Chondrocyte (in vitro differentiated cells): ENCODE measurements at places on chromosomes 3 and 15. TPM values are rescaled to one million over a fixed set of nuclear protein-coding genes. Genes with fewer than 3 reads are reported as not detected.

DNA sequence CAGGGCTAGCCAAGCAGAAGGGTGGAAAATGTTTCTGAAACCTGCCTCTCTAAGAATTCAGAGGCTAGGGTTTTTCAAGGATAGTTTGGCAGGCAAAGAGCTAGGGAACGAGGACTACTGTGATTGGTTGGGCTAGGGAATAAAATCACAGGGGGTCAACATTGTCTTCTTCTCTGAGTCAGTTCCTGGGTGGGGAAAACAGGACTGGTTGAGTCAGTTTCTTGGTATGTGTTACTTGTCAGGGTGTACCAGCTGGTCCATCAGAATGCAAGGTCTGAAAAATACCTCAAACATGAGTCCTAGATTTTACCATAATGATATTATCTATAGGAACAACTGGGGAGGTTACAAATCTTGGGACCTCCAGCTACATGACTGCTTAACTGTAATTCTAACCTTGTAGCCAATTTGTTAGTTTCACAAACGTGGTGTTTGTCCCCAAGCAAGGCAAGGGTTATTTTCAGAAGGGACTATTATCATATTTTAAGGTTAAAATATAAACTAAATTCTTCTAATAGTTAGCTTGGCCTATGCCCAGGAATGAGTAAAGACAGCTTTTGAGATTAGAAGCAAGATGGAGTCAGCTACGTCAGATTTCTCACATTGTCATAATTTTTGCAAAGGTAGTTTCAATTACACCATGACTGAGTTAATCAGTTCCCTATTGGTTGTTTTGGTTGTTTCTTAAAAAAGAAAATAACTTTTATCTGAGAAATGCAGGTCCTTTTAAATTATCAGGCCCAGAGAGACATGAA lies 231.5 kb downstream of the ALCAM start:
- no peak for DNase-seq

GRCh38 chr3:65439641-65440284 lies 599.0 kb downstream of the MAGI1 start:
- no peak for DNase-seq

DNA sequence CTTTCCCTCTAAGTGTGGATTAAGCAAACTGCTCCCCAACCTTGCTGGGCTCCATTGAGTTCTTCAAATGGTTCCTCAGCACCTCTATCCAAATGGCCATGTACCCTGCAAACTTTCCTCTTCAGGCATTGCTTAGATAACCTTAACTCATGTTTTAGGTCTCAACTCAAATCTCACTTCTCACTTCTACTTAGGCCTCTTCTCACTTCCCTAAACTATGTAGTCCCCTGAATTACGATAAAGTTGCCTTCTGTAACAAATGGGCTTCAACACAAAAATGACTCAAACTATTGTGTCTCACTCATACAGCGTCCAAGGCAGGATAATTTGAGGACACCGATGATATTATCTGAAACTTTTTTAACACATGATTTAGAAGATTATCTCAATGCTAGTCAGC lies 62.4 kb upstream of the STAC start:
- no peak for DNase-seq

GRCh38 chr3:196537319-196537984 lies 22.3 kb upstream of the SMCO1 start:
- DNase-seq: no peak

Gene ZIC4
- total RNA-seq: 1.7 to 10.2 TPM (median 1.7 TPM) in 3 replicates

GRCh38 chr3:172256101-172256734 lies 192.0 kb downstream of the GHSR start:
- DNase-seq: no peak

Gene IL12A
- 1.3 to 1.9 TPM (median 1.5 TPM) in 3 replicates for total RNA-seq

Gene CX3CR1
- 0.12 TPM in 1 of 3 replicates, not detected in the others for total RNA-seq

GRCh38 chr15:79065706-79066376 lies 24.7 kb downstream of the RASGRF1 start:
- no peak for DNase-seq

Gene CCDC39
- total RNA-seq: not detected in 3 replicates
